ENCODE measurements at places on chromosomes 3 and 15. TPM values are rescaled to one million over a fixed set of nuclear protein-coding genes. Genes with fewer than 3 reads are reported as not detected.

Gene SLC12A1
- not detected for total RNA-seq

Gene PCOLCE2
- total RNA-seq: 11.0 TPM

Gene SLC22A13
- not detected for total RNA-seq

Gene ATP13A4
- not detected for total RNA-seq

Gene GOLGA6L7
- not detected for total RNA-seq
